ENCODE measurements at places on chromosomes 1 and 21.

DNA sequence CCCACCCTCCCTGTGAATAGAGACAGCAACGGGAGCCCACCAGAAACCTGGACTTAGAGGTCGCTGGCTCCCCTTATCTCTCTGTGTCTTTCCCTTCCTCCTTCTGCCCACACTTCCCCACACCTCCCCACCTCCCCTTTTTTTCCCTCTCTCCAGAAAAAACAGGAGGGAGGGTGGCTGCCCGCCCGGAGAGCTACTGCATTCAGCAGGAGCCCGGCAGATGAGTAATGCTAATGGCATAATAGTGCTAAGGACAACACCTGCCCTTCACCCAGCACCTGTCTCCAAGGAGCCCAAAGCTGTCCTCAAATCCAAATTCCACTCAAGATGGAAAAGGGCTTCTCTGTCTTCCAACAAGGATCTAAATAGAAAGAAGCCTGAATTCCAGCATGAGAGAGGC lies 11.4 kb upstream of the PRELP start:
- no peak for DNase-seq

DNA sequence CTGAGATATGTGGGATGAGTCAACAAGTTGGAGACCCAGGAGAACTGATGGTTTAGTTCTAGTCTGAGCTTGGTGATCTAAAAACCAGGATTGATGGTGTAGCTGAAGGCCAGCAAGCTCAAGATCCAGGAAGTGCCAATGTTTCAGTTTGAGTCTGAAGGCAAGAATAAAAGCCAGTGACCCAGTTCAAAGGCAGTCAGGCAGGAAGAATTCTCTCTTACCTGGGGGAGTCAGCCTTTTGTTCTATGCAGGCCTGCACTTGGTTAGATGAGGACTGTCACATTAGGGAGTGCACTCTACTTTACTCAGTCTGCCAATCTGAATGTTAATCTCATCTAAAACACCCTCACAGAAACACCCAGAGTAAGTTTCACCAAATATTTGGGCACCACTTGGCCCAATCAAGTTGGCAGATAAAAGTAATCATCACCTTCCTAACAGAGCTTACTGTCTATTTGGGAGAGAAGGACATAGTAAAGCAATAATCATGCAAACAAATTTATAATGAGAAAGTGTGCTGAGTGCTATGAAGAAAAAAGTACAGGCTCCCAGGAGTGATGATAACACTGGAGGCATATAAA lies 63.4 kb downstream of the TSEN15 start:
- no peak for DNase-seq

DNA sequence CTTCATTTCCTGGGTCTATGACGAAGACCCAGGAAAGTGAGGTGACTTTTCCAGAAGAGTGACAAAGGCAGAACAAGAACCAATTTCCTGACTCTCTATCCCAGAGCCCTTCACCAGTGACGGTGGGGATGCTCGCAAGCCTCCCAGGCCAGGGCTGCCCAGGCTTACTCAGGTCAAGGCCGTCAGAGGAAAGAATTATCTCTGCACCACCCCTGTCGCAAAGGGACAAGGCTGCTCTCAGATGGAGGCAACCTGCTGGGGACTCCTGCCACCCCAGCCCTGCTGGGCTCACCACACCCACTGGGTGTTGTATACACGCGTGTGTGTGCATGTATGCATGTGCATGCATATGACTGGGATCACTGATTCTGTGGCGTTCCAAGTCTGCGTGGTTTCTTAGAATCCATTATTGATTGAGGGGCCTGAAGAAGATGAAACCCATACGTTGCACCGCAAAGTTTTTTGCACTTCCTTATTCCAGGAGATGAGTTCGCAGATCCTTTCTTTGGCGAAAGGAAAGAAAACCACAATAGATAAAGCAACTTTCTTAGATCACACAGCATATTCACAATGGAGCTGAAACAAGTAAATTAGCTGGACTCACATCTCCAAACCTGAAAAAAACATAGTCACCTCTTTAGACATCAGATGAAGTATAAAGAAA lies 255.8 kb downstream of the RHOU start:
- DNase-seq, result no peak

- no peak for DNase-seq
Measured at GRCh38 chr1:98931128-98931835, 73.4 kb downstream of the PLPPR5 start.

DNA sequence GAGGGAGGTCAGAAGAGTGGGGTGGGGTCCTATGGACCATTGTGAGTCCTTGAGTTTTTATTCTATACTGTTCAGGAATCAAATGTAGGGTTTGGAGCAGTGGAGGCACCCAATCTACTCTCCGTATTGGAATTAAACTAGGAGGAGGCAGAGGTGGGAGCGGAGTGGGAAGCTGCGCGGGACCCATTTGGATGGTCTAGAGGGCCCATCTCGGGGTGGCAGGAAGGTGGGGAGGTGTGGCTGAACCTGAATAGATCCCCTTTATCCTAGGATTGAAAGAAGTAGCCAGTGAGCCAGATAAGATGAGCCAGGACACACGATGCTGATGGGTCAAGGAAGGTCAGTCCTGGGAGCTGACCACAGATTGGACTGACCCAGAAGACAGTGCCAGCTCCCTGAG lies 325.8 kb downstream of the AJAP1 start:
- DNase-seq, result no peak

GRCh38 chr1:164602480-164603093 lies 43.6 kb downstream of the PBX1 start:
- no peak for DNase-seq

DNA sequence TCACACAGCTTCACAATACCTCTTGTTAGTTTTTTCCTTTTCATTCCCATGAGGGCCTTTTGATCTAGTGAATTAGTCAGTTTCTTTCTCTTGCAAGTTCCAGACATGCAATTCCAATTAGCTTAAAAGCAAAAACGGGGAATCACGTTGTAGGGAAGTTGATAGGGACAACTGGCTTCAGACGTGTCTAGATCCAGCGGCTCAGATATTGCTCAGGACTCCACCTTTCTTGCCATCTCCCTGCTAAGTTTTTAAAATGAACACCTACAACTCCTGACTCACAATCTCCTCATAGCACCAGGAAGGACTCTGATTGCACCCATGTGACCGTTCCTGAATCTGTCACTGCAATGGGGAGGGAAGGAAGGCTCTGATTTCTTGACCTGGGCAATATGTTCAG lies 63.8 kb upstream of the ARHGAP29 start:
- DNase-seq, result no peak

DNA sequence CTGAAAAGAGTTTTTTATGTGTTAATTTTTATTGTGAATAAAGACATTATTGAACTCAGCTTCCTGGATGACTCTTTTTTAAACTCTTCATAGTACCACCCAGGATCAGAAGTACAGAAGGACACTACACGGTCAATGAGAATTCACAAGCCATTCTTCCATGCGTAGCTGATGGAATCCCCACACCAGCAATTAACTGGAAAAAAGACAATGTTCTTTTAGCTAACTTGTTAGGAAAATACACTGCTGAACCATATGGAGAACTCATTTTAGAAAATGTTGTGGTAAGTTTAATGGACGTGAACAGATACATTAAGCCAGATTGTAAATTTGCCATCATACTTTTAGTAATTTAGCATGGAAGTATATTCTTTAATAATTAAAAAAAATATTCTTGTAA lies 249.5 kb downstream of the TPR start:
- no peak for DNase-seq

DNA sequence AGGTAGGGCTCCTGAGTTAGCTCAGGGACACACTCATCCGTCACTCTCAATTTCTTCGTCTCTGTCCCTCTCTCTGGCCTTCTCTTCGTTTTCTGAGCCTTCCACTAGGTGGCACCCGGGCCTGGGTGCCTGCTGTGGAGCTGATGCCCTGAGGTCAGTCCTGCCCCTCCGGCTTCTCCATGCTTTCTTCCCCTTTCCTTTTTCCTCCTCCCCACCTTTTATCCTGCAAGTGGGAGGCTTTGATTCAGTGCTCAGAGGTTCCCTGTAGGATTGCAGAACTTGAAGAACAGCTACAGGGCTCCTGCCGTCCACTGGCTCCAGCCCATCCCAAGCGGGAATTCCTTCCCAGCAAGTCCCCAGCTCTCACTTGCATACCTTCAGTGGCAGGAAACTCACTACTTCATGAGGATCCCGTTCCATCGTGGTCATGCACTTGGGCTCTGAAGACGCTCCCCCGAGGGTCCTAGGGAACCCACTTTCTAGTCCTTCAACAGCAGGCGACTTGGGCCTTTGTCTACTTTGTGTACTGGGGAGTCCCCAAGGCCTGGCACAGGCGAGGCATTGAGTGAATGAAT lies 45.6 kb downstream of the SRRM1 start:
- DNase-seq, result no peak

DNA sequence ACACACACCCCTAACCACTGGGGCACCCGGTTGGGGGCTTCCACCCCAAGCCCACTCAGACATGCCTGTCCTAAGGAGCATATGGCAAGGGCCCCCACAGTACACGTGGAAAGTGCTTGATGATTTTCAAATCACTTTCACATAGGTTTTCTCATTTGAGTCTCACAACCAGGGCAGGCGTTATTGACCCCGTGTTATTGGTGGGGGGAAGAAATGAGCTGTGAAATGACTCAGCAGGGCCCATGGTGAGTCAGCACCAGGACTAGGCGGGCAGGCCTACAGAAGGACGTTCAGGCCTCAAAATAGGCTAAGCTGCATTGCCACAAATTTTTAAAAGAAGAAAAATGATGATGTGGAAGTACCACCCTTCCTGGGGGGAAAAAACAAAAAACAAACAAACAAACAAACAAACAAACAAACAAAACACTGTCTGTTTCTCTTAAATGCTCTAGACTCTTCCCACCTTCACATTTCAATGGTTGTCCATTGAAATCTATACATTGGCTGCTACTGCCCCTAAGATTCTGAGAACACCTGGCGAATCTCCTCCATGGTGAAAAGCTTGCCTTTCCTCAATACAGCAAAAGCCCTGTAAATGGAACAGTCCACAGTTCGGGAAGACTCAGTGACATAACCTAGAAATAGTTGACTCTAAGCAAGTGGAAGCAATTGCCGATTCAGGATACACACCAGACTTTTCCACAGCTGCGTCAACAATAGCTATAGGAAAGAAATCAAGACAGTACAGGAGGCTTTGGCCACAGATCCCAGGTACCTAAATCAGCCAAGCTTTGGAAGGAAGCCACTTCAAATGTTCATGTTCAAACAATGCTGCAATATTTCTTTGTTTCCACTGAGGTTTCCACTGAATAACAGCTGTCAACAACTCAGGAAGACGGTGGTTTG lies 234.7 kb downstream of the TOMM20 start:
- DNase-seq, result peak; percentile 47

DNA sequence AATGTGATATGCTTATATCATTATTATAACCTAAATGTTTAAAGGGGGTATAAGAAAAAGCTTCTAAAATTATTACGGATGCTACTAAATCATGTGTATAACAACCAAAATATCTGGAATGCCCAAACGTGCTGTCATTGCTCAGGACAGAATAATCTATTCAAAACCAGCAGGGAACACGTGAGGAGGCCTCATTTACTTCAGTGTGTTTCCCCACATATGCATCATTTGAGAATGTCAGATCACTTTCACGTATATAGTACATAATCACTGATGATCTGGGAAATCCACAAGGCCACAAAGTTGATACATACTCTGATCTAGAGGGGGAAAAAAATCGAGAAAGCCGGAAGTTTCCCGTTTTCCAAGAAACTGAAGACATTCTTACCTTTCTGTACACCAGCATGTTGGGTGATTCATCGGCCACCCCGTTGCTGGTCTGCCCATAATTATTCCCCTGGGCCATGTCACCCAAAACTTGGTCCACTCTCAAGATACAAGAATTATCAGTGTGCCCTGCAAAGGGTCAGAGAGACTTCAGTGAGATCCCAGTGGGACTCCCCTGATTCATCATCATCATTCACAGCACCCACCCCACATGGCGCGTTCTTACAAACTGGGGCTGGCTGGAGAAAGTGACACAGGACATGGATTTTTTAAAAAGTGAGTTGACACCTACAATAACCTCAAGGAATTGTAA lies 1.5 kb downstream of the RGS7 start:
- DNase-seq, result no peak

- no peak for DNase-seq
Measured at GRCh38 chr1:5863238-5863637, 129.0 kb downstream of the NPHP4 start.

GRCh38 chr1:47962750-47963492 lies 34.3 kb downstream of the TRABD2B start:
- DNase-seq, result no peak

- DNase-seq, result peak; percentile 40
Measured at GRCh38 chr1:108503062-108503733, 53.1 kb downstream of the NBPF6 start.

- DNase-seq, result no peak
Measured at GRCh38 chr1:111761717-111762116, 6.0 kb downstream of the DDX20 start.

- DNase-seq, result no peak
Measured at GRCh38 chr21:15255261-15255660, 190.5 kb upstream of the NRIP1 start.

DNA sequence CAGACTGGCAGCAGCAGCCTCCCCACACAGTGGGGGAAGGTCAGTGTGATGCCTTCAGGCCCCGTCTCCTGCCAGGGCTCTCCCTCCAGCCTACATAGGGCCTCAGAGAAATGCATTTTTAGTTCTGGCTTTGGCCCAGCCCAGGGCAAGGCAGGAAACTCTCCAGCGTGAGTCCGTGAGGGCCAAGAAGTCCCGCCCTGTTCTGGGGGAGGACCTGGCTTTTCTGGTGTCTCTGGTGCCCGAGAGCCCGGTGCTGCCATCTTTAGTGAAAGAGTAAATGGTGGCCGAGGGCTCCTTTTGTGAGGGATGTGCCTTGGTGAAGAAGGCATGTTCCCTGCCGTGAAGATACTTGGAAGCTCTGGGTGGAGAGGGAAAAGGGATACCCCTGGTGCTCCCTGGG lies 14.8 kb upstream of the DIP2A start:
- no peak for DNase-seq

GRCh38 chr1:180273066-180273465 lies 43.0 kb downstream of the LHX4 start:
- no peak for DNase-seq

DNA sequence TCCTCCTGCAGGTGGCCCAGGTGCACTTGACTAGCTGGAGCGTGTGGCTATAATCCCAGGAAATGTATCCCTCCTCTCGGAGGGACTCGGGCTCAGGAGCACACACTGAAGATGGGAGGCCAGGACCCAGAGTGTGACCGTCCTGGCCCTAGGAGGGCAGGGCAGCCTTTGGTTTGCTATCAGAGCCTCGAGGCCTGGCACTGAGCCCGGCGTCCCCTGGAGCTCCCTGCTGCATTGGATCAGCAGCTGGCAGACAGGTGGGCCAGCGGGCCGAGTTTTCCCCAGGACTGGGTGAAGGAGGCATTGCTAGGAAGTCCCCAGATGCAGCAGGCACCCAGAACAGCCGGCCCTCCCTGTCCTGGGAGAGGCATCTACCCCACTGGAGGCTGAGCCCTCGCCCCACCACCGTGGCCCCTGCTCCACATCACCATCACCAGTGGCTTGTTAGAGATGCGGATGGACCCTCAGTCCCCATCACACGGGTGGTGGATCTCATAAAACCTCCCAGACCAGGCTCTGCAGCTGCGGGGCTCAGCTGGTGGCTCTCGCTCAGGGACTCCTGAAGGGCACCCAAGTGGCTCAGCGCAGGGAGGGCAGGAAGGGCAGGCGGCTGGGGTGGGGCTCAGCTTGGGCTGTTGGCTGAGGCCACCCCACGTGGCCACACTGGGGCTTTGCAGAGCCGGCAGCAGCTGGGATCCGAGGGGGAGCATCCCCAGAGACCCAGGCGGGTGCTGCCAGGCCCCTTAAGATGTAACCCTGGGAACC lies 32.7 kb upstream of the POFUT2 start:
- DNase-seq, result peak; percentile 73

GRCh38 chr1:211614615-211615014 lies 35.7 kb upstream of the SLC30A1 start:
- DNase-seq, result no peak

- no peak for DNase-seq
Measured at GRCh38 chr21:44749759-44750674, 38.6 kb upstream of the TSPEAR start.

Data from H54 (cell line).